Skin of body (tissue), 3 donors: ENCODE measurements at places on chromosomes 5 and 9. TPM values are rescaled to one million over a fixed set of nuclear protein-coding genes. Genes with fewer than 3 reads are reported as not detected.

DNA sequence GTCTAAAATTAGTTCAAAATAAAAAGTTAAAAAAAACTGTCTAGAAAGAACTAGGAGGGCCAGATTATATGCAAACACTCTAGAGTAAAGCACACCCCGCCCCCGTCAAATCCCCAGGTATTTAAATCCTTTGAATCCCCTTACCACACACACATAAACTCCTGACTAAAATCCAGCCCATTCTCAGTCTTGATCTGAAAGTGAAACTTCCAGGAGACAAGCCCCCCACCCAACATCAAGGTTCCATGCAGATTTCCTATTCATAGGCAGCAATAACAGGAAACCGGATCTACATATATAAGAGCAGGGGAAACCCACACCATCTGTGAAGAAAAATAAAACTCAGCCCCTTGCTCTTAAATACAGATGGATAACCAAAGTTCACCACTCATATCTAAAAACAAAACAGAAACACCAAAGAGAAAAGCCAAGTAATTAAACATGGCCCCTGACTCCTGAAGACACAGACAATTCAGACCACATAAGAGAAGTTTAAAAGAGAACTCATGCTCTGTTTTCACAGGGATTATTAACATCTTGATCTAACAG lies 42.3 kb downstream of the MARCHF3 start:
- no peak for DNase-seq

DNA sequence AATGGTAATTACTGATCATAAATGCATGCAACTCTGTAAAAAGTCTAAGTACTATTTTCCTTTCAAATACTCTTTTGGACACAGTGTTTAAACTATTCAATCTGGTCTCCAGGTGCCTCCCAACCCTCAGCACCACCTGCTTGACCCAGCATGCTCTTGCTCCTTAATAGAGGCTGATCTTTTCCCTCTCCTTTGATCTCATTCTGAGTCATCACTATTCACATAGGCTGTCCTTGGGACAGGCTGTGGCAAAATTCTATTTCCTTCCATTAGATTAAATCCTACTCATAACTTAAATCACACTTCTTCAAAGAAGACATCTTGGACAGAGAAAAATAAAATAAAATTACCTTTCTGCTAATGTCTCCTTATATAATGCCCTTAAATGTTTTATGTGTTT lies 199.4 kb upstream of the ST8SIA4 start:
- DNase-seq: no peak

DNA sequence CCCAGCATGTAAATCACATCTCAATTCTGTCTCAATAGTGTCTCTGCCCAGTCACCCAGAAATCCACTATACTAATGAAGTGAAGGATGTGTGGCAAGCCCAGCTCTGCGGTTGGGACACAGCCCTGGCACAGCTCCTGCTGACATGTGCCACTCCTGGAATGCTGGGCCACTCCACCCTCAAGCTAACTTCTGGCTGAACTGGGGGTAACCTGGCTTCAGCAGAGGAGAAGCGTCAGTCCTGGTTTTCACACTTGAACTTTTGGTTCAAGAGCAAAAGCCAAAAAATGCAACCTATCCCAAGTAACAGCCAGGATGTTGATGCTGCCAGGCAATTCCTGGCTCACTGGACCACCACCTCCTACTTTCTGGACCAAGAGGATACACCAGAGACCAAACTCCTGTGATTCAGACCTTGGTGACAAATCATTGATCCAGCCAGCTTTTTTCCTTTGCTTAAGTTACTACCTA lies 86.4 kb downstream of the ARRDC3 start:
- no peak for DNase-seq

- DNase-seq: no peak
Observed at GRCh38 chr5:73812962-73813588, 187.1 kb downstream of the ARHGEF28 start.

GRIN1 gene
- 0.89 TPM for total RNA-seq

NR5A1 gene
- total RNA-seq: not detected
